RCC 7860 (cell line): ENCODE measurements at places on chromosomes 1 and 21.

- DNase-seq, result no peak
Observed at GRCh38 chr1:229699613-229700267, 73.7 kb downstream of the URB2 start.

- DNase-seq, result no peak
Observed at GRCh38 chr21:31915566-31915965, 42.7 kb downstream of the HUNK start.

GRCh38 chr1:100188617-100189016 lies 10.6 kb upstream of the LRRC39 start:
- DNase-seq, result peak; percentile 96

DNA sequence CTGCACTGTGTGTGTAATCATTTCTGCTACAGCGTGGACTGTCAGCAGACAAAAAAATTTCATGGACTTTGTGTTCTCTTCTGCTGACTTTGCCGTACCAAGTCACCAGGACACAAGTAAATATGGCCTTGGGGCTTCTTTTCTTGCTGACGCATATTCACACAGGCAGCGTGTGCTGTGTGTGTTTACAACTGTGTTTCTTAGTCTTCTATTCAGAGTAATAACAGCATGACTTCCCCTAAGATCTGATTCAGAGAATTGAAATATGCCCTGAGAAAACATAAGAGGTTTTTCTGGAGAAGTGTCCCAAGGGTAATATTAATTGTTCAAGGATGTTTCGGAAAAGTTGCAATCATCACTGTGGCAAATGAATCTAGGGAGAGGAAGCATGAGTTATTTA lies 47.1 kb upstream of the DYNLT5 start:
- DNase-seq, result no peak

DNA sequence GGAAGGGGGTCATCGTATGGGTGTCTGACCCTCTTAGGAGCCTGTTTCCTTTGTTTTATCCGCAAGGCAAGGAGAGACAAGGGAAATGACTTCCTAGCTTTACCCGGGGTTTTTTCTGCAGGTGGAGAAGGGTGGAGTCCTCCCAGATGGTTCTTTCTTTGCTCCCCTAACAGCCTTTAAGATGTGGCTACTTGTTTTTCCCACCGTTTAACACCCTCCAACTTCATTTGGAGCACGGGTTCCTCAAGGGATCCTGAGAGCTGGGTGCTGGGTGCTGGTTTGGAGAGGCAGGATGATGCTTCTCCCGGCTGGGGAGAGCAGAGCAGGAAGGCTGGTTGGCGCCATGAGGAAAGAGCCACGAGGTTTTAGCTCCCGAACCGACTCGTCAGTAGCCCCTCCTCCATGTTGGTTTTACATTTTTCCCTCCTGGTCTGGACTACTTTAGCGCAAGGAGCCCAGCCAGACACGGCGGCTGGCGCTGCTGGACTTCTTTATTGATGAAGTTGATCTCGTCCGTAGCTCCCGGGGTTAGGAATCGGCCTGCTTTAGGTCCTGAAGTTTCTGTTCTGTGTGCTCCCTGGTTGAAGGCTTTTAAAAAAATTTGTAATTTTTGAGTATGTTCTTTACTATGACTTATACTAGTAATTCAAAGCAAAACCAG lies 1.4 kb downstream of the UCK2 start:
- DNase-seq, result peak; percentile 73

GRCh38 chr1:220198186-220199005 lies 73.9 kb downstream of the RAB3GAP2 start:
- DNase-seq, result no peak

DNA sequence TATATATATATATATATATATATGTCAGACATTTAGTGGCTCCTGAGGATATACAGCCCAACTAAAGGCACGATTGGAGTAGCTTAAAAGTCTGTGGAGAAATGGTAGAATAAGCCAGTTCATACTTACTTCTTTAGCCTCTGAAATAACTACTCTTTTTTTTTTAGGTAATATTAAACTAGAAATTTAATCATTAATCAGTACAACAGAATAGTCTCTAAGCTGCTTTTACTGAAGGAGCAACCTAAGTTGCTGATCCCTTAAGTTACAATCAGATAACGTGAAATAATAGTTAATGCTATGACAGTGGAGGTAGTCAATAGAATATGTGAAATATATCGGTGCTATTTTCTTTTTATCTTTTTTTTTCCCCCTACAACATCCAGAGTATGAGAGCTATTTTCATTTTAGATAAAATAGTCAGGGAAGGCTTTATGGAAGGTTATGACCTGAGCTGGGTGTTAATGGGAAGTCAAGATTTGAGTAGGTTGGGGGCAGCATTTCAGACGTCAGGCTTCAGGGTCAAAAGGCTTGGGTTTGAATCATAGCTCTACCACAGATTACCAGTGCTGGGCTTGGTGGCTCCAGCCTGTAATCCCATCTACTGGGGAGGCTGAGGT lies 15.6 kb downstream of the ZMPSTE24 start:
- DNase-seq, result no peak

- no peak for DNase-seq
Observed at GRCh38 chr1:235736263-235736662, 86.7 kb upstream of the GNG4 start.

DNA sequence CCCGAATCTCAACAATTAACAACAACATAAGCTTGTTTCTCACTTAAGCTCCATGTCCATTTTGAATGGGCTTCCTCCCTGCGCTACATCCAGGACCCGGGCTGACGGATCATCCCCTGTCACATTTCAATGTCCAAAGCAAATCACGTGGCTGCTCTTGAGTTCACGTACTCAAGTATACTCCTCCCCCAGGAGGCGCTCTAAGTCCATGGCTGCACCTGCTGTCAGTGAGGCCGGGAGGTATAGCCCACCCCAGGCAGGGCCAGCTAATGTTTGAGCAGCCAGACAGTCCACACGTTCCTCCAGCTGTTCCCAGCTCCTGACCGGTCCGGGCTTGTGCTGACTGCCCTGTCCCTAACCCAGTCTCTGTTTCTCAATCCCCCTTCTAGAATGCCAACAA lies 220.8 kb downstream of the SLC35F3 start:
- DNase-seq, result peak; percentile 14

DNA sequence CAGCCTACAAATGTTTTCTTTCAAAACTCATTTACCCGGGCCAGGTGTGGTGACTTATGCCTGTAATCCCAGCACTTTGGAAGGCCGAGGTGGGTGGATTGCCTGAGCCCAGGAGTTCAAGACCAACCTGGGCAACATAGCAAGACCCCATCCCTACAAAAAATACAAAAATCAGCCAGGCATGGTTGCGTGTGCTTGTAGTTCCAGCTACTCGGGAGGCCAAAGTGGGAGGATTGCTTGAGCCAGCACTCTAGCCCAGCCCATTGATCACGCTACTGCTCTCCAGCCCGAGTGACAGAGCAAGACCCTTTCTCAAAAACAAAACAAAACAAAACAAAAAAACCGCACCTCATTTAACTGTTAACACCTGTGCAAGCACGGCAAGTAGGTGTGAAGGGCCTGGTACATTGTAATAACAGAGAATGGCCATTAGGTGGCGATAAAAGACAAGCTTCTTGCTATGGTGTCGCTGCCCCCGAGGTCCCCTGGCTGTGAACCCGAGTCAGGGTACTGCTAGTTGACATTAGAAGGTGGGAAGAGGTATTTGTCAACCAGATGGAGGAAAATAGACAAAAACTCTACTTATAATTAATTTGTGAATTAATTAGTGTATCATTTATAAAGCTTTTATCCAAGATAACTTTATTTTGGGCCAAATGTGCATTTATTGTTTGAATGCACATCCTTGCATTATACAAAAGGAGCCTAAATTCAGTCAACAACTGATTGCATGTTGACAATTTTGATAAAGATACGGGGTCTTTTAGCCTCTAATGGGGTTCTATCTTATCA lies 66.5 kb downstream of the SH3BGR start:
- DNase-seq, result peak; percentile 67

DNA sequence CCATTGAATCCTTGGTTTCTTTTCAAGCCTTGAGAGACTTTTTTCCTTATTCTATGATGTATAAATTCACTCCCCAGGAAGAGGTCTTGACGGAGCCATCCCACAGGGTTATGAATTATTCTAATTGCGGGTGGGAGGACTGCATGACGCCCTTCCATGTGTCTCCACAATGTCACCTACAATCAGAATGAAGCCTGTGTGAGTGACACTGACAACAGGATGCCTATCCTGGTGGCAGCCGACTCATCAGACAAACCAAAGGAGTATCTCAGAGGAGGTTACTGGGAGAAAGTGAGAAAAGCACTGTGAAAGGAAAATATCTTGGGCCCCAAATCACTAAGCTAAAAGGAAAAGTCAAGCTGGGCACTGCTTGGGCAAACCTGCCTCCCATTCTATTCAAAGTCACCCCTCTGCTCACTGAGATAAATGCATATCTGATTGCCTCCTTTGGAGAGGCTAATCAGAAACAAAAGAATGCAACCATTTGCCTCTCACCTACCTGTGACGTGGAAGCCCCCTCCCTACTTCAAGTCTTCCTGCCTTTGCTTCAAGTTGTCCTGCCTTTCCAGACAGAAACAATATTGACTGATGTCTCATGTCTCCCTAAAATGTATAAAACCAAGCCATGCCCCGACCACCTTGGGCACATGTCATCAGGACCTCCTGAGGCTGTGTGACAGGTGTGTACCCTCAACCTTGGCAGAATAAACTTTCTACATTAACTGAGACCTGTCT lies 98.4 kb downstream of the SMYD2 start:
- no peak for DNase-seq

- DNase-seq, result no peak
Observed at GRCh38 chr1:197393772-197394171, 125.7 kb downstream of the CRB1 start.

DNA sequence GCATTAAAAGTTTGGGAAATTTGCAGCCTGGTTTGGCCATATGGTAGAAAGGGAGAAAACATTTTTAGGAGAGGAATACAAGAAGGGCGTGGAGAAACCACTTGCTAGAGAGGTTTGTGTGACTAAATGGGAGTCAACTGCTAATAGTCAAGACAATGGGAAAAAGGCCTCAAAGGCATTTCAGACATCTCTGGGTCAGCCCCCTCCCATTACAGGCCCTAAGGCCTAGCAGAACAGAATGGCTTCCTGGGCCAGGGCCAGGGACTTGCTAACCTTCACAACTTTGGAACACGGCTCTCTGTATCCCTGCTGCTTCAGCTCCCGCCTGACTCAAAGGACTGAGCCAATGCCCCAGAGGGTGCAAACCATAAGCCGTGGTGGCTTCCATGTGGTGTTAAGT lies 752.3 kb upstream of the ADAMTS5 start:
- DNase-seq, result no peak

GRCh38 chr1:233721004-233721595 lies 107.2 kb downstream of the KCNK1 start:
- no peak for DNase-seq

GRCh38 chr1:2556678-2557481 lies 709 bp downstream of the TNFRSF14 start:
- DNase-seq, result no peak

GRCh38 chr1:143720087-143721023 lies 251.4 kb downstream of the FAM72C start:
- no peak for DNase-seq

DNA sequence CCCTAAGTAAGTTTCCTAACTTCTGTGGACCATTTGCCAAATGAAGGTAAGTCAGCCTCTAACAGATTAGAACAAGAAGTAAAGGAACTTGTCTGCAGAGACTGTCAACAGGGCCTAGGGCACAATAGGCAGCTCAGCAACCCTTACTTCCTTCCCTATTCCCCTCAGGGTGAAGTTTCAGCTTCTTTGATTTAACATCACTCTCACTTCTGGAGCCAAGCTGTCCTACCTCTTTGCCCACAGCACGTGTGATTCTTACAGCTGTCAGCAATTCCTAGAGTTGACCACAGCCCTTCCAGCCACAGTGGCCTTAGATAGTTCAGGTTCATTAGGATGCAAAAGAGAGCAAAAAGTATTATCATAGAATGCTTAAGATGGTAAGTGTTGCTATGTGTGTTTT lies 7.6 kb upstream of the EIF4G3 start:
- no peak for DNase-seq
